ENCODE measurements at places on chromosomes 5 and 9. TPM values are rescaled to one million over a fixed set of nuclear protein-coding genes. Genes with fewer than 3 reads are reported as not detected.

The PNPLA7 gene
- total RNA-seq, result 9.0 TPM

DNA sequence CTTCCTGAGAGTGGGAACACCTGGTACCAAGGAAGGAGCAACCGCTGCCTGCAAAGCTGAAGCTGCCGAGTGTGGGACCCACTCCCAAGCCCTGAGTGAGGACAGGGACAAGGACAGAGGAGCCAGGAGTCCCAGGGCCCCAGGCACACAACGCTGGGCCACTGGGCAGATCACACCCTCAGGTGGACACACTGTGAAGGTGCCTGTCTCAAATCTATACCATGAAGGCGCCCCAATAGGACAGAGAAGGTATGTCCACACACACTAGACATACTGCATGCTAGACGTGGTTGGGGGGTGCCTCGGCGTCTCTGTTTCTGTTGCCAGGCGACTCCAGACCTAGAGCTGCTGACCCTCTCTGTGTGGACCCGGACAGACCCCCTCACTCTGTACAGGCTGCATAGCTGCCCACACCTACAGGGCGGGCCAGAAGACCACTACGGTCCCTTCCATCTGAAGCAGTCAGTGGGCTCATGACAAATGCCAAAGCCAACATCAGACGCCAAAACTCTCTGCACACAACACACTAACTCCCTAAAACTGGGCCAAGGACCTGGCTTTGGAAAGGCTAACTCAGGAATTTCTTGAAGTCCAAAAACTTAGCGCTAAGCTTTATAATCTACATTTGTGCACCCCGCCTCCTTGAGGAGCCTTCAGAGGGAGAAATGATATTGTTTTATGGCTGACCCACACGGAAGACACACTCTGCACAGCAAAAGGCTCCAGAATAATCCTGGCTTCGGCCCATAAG lies 60.7 kb downstream of the ROR2 start:
- no peak for DNase-seq

GRCh38 chr9:127968700-127969383 lies 11.9 kb downstream of the EEIG1 start:
- DNase-seq, result peak; percentile 80

GRCh38 chr5:115335301-115335700 lies 38.8 kb upstream of the CCDC112 start:
- no peak for DNase-seq

DNA sequence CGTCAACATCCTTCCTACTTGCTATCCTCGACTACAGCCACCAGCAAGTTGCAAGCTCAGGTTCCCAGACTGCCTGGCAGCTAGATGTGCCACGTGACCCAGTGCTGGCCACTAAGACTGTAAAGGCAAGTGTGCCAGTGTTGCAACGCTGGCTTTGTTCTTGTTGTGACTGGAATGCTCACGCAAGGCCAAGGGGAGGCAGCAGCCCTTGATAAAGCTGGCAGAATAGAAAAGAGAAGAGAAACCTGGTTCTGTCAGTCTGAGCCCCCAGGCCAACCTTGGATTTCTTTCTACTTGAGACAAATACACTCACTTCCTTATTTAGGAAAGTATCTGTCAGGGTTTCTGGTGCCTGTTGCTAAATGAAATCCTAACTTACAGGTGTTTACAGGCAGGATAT lies 113.0 kb downstream of the KLHL3 start:
- DNase-seq, result peak; percentile 80

DNA sequence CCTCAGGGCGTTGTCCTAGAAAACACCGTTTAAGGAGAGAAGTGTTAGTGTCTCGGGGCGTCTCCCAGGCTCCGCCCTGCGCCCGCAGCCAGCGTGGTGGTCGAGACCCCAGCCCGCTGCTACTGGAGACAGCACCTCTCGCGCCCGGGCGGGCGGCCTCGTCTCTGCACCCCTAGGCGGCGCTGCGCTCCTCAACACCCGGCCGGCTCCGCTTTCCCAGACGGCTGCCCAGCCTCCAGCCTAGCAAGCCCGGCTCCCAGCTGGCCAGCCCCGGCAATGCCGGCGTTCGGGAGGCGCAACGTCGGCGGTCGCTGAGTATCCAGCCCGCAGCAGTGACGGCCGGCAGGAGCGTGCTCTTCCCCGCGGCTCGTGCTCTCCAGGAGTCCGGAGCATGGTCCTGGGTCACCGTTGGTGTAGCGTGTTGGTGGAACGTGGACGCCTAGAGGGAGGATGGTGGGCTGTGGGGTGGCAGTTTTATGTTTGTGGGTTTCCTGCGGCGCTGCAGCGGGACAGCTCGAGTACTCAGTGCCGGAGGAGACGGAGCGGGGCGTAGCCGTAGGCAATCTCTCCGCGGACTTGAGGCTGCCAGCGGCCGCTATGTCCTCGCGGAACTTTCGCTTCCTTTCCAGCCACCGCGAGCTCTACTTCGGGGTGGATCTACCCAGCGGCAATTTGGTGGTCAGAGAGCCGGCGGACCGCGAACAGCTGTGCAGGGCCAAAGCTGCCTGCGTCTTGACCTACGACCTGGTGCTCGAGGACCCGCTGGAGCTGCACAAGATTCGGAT lies 536 bp downstream of the PCDHAC1 start:
- peak; percentile 70 for DNase-seq

DNA sequence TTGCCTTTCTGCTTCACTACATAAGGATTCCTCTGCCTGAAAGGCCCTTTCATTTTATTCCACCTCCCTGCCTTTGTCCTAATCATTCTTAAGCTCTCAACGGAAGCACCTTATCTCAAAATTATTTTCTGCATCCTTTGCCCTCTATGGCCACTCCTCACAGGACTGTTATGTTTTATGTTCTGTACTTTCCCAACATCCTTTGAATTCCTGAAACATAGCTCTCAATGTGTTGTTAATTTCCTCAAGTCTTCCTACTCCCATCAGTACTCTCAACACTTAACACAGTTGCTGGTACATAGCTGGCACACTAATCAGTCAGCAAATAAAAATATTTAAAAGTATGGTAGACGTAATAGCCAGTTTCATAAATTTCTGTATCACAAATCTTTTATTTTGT lies 193.0 kb downstream of the RFX3 start:
- no peak for DNase-seq

GRCh38 chr5:179142434-179143198 lies 82.4 kb downstream of the ZNF354C start:
- no peak for DNase-seq

DNA sequence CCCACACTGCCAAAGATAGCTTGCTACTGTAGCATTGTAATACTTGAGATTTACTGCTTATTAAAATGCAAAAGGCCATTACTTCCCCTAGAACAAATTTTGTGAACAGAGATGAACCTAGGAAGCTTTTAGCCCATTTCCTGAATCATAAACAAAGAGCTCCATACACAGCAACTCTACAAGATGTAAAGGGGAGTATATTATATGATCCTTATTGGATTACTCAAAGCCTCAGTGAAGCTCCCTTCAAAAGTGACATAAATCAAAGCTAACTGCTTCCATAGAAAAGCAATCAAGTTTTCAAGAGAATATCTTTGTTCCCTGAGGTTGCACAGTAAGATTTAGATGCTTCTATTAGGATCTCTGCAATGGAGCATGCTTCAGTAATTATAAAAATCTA lies 629.8 kb downstream of the EFNA5 start:
- DNase-seq, result no peak

DNA sequence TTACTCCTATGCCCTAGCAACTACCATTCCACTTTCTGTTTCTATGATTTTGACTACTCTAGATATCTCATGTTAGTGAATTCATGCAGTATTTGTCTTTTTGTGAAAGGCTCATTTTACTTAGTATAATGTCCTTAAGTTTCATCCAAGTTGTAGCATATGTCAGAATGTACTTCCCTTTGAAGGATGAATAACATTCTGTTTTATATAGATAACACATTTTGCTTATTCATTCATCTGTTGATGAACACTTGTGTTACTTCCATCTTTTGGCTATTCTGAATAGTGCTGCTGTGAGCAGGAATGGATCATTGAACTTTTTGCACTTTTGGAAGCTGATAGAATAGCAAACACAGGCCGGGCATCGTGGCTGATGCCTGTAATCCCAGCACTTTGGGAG lies 140.2 kb upstream of the MYO10 start:
- no peak for DNase-seq

The SPAAR gene
- 6.5 TPM for total RNA-seq

DNA sequence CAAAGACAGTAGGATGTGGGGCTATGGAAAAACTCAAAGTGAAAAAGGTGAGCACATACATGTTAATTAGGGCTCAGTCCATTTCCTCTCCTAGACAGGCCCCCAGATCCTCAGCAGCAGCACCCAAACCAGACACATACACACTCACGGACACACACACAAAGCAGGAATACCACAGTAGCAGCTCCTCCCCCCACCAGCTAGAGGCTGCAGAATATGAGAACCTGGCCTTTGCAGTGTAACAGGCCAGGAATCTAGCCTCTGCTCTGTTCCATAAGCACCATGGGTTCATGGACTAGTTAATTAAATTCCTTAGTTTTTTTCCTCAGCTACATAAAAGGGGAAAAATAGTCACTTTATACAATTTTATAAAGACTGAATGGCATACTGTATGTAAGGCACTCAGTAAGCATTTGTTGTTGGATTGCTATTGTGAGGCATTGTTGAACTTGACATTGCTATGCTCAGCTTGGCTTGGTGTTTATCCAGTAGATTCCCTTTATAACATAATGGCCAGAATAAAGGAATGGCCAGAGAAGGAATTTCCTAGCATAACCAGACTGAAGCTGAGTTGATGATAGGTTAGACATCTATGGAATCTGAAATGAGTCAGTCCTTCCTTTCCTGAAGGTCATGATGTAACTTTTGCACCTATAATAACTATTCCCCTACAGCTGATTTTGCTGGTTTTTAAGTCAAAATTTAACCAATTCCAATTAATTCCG lies 186.8 kb downstream of the SEMA5A start:
- no peak for DNase-seq

The ADAMTS19 gene
- total RNA-seq, result 0.38 TPM

DNA sequence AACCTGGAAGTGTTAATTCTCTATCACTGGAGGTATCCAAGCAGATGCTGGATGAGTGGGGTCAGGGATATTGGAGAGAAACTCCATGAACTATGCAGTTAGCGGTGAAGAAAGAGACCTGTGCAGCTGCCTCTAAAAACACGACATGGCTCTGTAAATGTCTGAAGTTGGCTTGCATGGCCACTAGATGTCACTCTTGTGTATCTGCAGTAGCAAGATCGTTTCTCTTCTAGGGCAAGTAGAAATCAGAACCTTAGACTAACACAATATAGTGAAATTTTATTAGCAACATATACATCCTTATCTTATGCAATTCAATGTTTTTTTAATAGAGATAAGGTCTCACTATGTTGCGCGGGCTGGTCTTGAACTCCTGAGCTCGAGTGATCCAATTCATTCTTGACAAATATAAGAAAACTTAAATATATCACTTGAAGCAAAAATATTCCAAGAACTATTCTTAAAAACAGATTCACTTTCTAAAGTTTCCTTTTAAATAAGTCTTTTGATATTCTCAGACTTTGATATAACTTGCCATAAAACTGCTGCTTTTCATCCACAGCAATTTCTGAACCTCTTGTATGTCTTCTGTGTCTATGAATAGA lies 2.9 kb downstream of the OR2S2 start:
- DNase-seq, result no peak

GRCh38 chr9:85062385-85063022 lies 393.0 kb downstream of the NTRK2 start:
- DNase-seq, result no peak

The IL3 gene
- total RNA-seq, result not detected

DNA sequence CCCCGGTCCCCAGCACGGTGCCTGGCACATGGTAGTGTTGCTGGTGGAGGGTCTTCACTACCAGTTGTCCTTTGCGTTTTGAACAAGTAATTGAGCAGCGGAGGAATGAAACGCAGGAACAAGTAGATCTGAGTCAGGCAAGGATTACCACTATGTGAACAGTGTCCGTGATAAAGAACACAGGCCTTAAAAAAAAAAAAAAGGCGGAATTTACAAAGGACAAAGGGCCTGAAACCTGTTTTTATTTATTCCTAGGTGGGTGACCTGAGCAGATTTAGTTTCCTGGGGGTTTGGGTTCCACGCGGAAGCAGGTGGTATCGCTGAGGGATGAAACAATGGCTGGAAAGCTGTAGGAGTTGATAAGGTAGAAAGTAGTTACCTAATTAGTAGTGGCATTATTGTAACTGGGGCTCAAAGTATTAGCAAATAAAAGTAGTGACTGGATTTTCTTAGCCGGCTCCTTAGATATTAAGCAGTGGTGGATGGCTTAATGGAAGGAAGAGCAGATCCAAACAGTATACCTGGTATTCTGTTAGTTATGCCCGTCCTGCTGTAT lies 1.1 kb downstream of the RUSC2 start:
- no peak for DNase-seq

DNA sequence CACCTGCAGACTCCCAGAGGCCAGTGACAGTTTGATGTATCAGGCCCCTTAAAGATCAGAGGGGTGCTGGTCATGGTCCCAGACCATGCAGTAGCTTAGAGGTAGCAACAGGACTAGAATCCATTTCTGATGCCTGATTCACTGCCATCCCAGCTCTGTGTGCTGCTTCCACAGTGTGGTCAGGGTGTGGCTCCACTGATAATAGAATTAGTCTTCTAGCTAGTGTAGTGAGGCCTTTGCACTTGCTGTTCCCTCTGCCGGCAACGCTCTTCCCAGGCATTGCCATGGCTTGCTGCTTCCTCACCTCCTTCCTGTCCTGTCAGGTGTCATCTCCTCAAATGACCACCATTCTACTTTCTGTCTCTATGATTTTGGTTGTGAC lies 15.8 kb downstream of the PPARGC1B start:
- no peak for DNase-seq

GRCh38 chr9:115313545-115313944 lies 195.6 kb upstream of the TNC start:
- DNase-seq, result no peak

The PCDHAC2 gene
- total RNA-seq, result 0.36 TPM

GRCh38 chr9:72256931-72257330 lies 107.7 kb downstream of the GDA start:
- no peak for DNase-seq

GRCh38 chr9:120735415-120736126 lies 21.3 kb upstream of the MEGF9 start:
- DNase-seq, result no peak

DNA sequence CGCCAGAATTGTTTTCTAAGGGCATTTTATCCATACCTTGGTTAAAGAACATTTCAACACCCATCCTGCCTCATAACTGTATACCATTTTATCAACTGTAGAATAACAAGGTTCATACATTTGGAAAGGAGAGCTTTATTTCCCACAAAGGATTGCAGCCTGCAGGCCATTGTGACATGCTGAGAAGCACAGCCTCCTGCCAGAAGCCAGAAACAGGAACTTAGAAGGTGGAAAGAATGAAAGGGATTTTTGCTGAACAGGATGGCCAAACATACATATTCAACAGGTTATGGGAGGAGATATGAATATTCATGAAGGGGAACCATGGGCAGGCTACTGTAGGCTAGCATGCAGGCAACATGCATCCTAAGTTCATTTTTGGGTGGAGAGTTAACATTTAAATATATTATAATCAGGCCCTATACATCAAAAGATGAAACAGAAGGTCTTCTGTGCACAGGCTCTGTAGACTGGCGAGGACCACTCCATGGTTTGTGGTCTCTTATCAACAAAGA lies 59.9 kb upstream of the DIRAS2 start:
- DNase-seq, result no peak

- DNase-seq, result no peak
Observed at GRCh38 chr5:139566611-139567010, 5.5 kb downstream of the UBE2D2 start.

- DNase-seq, result no peak
Observed at GRCh38 chr5:108312258-108312657, 69.6 kb downstream of the FBXL17 start.

The SLC6A3 gene
- total RNA-seq, result not detected

- no peak for DNase-seq
Observed at GRCh38 chr5:141560151-141560550, 58.6 kb downstream of the DIAPH1 start.
